AG08396 (cell line): ENCODE measurements at places on chromosomes 13 and 19.

DNA sequence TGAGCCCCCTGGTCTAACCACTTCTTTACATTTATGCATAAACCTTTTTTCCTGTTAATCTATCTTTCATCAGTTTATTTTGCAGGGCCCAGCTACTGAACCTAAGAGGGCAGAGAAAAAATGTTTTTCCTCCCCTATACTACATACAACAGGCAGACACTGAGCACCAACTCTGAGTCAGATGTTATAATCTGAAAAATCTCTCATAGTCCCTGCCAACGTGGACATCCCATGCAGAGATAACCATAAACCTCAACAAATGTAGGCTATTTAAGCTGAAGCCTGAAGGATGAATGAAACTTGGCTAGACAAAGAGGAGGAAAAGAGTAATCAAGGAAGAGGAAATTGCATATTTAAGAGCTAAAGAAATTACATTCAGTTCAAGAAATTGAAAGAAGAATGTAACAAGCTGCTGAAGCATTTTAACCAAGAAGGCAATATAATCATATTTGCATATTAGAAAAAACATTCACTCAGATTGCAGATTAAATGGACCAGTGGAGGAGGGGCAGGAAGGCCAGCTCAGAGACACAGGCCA, 2.6 kb downstream of the NEK3 start:
- DNase-seq = peak; percentile 12

- DNase-seq = no peak
Measured at GRCh38 chr13:110835721-110836604, 78.9 kb downstream of the ANKRD10 start.

DNA sequence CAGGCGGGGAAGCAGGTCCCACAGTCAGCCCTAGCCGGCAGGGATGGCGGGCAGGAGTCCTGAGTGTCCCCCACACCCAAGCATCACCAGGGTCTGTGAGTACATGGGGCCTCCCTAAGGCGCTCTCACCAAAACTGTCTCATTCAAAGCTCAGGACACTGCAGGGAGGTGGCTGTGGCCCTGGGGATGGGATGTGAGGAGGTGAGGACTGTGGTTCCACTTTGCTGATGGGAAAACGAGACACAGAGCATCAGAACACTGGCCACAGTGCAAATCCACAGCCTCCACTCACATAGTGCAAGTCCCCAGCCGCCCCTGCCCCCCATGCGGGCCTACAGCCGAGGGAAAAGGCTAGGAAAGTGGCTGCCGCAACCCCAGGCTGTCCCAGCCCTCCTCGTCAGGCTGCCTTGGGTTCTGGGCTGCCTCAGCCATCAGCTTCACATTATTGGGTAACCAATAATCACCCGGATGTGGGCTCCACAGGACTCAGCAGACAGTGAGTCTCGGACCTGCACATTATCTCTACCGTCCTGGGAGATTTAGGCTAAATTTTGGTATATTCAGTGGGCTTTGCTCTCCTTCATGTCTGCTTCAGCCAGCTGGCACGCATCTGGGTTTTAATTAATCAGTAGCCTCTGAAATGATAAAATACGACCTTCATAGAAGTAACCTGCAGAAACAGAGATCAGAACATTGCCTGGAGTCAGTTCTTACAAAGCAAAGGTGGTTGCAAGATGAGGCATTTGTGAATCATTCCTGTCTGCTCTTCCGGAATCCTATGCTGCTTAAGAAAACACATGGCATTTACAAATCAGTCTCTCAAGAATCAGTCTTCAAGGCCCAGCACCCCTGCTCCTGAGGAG, 77.0 kb downstream of the SOX1 start:
- no peak for DNase-seq

GRCh38 chr13:56201834-56202233, 938.9 kb upstream of the PRR20A start:
- DNase-seq = no peak
